ENCODE measurements at places on chromosomes 4 and X.

DNA sequence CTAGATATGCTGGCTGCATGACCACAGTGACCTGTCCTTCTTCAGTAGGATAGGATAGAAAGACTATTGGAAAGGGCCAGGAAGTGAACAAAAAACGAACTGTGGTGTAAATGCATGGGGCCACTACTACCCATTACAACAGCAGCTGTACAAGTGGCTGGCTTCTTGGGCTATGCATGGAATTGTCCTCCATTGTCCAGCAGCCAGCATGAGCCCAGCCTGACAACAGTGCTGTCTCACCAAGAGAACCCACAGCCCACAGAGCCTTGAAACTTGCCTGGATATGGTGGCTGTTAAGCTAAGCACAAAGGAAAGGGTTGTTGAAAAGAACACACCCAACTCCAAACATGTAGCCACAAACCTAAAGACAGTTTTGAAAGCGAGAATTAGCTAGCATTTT is 330.2 kb upstream of the F9 start:
- no peak for DNase-seq

DNA sequence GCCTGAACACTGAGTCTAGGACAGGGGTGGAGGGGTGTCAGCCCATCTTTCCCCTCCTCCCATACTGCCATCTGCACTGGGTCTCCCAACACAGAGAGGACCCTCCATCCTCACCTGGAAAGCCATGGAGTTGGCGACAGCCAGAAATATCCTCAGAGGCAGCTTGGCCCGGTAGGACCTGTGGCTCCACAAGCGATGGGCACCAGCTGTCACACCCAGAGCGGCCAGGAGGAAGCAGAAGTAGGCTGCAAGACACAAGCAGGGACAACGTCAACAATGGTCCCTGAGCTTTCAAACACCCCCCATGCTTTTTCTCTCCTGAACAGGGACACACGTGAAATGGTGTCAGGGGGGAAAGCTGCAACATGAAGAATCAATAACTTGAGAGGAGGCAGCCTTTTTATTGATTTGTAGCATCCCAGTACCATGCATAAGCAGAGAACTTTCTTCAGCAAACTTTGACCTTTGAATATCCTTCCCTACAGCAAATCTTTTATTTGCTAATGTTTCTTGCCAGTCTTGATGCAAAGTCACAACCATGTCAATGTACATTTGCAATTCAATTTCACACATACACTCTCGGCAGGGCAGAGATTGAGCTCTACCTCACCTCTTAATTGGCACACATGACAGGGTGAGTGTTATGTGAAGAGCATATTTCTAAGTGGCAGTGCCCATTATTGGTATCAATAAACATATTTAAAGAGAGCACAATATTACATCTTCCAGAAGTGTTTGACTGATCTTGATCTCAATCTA is 93.2 kb downstream of the SCD5 start:
- no peak for DNase-seq

DNA sequence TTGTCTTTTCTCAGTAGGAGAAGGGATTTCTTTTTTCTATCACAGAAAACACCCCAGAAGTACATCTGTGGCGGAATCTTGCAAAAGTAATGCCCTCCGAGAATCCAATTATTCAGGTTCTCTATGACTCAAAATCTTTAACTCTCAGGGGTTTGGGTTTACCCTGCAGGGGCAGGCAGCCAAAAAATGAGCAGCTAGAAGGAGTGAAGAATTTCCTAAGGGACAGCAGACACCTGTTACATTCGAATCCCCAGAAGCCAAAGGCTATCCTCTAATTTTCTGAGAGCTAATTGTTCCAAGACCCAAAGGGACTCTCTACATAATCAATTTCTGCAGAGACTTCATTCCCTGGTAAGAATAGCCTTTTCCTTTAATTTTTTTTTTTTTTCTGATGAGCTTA is 27.5 kb upstream of the CBR4 start:
- DNase-seq: no peak

- no peak for DNase-seq
Measured at GRCh38 chr4:37258221-37258620, 13.7 kb downstream of the NWD2 start.

DNA sequence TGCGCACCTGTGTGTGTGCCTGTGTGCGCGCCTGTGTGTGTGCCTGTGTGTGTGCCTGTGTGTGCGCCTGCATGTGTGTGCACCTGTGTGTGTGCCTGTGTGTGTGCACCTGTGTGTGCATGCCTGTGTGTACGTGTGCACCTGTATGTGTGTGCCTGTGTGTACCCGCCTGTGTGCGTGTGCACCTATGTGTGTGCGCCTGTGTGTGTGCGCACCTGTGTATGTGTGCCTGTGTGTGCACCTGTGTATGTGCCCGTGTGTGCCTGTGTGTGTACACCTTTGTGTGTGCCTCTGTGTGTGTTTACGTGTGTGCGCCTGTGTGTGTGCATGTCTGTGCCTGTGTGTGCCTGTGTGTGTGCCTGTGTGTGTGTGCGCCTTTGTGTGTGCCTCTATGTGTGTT is 33.5 kb downstream of the ZFP42 start:
- DNase-seq: no peak

DNA sequence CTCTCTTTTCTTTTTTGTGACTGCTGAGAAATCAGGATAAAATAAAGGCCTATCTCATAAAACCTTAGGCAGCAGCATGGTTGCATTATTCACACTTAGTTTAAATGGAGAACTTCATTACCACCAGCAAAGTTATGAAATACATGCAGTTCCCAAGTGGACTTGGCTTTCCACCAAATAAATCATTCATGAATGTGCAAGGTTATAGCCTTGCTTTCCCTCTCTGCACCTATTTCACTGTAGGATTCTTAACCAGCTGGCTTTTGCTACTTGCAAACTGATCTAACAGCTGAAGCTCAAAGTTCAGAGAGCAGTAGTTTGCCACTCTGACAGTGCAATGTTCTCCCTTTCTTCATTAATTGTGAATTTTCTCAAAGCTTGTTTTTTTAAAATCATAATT is 140.1 kb upstream of the SMIM31 start:
- no peak for DNase-seq

DNA sequence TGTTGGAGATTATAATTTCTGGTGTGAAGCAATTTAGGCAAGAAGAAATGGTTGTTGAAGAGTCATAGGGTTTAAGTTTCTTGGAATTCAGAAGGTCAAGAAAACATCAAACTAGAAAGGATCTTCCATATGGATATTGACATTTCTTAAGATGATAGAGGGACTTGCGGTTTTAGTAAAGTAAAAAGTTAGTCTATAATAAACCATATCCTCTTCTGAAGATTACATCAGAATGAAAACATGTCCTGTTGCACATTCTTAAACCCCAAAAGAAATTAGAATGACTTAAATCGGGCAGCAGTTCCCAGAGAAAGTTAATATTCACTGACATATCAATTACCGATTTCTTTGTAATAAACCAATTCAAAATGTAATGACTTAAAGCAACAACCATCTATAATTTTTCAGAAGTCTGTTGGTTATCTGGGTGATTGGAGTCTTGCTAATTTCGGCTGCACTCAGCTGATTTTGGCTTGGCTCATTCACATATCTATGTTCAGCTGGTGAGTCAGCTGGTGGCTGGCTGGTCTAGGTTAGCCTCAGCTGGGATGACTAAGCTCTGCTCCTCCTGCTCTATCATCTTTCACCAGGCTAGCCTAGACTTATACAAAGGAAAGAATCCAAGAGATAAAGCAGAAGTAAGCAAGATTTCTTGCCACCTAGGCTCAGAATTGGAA is 24.4 kb upstream of the DYNLT3 start:
- no peak for DNase-seq

DNA sequence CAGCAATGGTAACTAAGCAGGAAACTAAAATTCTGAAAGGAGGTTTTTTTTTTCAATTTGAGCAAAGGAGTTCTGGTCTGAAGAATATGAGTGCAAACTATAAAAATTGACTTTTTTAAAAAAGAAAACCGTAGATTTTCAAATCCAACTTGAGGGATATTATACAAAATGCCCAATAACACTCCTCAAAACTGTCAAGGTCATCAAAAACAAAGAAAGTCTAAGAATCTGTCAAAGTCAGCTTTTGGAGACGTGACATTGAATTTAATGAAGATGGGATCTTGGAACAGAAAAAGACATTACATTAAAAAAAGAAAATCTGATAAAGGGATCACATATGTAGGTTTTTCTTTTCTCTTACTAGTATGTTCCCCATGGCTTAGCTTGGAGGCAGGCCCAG is 40.4 kb upstream of the AR start:
- DNase-seq: no peak

GRCh38 chr4:186858355-186858754 is 134.7 kb upstream of the FAT1 start:
- DNase-seq: no peak

DNA sequence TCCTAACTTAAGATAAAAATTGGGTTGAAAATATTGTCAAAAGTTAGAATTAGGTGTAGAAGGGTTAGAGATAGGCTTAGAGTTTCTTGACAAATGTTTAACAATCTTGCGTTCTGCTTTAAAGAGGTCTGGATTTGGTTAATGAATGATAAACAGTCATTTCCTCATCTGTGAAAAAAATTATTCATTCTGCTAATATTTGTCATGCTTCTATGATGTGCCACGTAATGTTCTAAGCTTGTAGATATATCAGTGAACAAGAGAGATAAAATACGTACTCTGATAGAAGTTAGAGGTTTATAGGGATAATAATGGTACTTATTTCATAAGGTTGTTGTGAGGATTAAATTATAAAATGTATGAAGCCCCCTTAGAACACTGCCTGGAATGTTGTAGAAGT is 443.0 kb upstream of the GALNT7 start:
- no peak for DNase-seq

DNA sequence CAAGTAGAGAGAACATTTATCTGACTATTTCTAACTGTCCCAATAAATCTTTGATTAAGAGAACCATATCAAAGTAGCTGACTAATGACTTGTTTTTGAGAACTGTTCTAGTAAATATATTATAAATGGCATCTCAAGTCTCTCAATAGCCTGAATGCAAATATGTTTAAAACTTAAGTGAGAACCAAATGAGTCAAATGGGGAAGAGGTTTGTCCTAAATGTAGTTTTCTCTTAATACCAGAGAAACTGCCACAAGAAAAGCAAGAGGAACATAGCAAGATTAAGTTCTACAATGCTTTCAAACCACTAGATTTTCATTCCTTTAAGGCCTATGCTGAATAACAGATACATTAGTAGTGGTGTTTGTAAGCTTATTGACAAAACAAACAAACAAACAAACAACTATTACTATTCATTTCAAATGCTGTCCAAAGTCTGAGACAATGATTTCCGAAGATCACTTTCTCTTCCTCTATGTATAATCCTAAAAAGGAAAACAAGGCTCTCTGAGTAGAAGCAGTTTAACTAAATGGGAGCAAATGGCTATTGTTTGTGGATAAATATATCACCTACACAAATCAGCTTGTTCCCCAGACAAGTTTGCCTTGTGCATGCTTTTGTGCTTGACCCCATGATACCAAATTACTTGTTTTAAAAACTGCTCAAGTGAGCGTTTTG is 408.4 kb upstream of the EMCN start:
- DNase-seq: no peak

DNA sequence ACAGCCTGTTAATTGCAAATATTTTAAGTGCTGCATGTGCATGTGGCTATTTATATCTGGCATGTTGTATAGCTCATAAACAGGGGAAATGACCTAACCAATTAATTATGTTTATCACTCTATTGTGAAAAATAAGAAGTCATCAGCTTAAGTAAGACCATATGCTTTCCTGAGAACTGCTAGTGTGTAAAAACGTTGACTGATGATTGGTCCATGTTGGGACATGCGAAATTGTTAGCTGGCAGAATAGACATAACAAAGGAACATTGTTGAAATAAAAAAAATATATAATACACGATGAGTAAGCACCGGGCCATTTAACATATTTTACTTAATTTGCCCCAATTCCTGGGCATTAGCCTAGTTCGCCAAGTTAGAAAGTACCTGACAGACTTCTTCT is 207.5 kb downstream of the ANK2 start:
- no peak for DNase-seq

DNA sequence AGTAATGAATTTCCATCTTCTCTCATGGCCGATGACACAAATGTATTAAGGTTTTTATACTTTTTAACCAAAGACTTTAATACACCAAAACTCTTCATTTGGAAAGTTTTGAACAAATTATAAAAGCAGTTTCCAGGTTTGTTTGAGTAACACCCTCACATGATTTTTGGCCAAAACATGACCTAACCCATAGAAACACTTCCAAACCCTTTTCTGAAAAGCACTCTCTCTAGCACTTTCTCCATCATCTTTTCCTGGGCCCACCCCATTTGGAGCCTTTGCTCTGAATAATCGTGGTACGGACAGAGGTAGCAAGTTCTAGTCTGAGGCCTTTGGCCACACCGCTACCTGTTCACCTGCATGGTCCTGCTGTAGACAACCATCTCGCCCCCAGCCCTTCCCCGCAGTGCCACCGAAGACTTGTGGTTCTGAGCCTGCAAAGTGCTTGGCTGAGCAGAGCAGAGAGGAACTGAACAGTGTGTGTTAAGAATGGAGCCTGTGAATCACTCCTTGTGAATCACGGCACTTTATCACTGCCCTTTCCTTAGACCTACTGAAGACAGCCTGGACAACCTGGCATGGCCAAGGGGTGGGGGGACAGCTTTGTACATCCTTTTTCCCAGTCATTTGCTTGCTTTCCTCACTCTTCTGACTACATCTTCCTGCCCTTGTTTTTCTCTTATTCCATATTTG is 181.8 kb downstream of the PTTG2 start:
- DNase-seq: no peak

GRCh38 chr4:125520258-125520990 is 205.7 kb downstream of the FAT4 start:
- no peak for DNase-seq

GRCh38 chr4:84678976-84679744 is 96.2 kb downstream of the CDS1 start:
- DNase-seq: no peak

GRCh38 chr4:32145987-32146386 is 1425.8 kb downstream of the PCDH7 start:
- no peak for DNase-seq

- DNase-seq: no peak
Measured at GRCh38 chr4:174217273-174218126, 66.0 kb downstream of the FBXO8 start.

DNA sequence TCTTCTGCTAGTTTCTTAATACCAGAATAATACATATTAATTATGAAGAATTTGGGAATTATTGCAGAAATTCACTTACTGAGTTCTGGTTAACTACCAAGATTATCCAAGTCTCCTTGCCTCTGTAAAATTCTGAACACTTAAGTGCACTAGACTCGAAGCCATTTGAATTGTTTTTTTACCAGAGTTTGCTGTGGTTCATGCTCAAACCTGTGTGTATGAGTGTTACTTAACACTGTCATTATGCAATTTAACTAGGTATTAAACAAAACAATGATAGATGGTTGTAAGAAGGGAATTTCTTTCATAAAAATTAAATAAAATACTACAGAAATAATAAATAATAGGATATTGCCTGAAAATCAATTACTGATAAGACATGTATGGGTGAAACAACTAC is 145.6 kb upstream of the FAT4 start:
- no peak for DNase-seq

DNA sequence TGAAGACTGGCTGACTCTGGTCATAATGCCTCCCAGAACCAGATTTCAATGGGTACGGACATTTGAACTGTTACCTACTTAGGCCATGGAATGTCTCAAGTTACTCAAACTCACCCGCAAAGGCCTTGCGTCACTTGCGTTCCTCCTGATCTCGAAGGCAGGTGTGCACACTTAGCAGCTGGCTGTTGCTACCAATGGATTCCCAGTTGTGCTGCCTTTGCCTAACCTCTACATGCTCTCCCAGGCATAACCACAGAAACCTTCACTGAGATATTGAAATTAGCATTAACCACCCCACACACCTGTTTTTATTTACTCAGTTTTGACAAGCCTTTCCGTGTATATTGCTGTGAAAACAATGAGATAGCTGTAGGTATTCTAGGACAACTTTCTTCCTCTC is 2.8 kb downstream of the ERVMER34-1 start:
- no peak for DNase-seq
